ENCODE measurements at places on chromosomes 11 and 22.

DNA sequence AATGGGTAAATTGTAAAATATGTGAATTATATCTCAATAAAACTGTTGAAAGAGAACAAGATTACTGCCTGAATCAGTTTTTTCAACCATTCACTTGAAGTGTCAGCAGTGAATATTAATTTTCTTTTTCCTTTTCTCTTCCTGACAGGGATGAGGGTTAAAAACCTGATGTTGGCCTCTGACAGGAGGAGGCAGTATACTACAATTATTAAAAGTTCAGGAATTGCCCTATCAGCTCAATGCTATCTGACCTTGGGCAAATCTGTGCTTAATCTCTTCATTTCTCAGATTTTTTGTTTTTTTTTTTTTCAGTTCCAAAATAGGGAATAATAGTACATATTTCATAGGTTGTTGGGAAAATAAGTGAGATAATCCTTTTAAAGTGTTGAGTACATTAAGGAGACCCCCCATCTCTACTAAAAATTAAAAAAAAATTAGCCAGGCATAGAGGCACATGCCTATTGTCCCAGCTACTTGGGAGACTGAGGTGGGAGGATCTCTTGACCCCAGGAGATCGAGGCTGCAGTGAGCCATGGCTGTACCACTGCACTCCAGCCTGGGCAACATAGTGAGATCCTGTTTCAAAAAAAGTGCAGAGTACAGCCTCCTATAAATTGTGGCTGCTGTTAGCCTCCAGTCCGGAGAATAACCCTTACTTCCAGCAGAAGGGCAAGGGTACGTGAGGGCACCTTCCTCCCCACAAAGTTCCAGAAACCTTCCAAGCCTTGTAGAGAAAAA lies 48.8 kb downstream of the TRIM44 start:
- DNase-seq, result no peak

- no peak for DNase-seq
These were observed 14.1 kb downstream of the SHISA8 start for GRCh38 chr22:41900652-41901312.

DNA sequence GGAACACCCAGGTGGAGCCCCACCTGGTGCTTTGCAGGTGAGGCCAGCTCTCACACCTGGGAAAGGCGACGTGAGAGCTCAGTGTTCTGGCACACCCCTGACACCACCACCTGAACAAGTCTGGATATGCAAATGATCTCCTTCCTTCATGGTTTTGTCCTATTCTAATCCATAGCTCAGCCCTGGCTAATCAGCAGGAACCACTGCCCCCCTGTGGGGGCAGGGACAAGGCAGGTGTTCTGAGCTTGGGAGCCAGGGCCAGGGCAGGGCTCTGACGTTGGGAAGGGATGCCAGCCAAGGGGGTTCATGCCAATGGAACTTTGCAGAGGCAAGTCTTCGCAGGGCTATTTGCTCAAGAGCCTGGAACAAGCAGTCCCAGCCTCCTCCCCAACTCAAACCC lies 144.2 kb downstream of the TRIM29 start:
- no peak for DNase-seq

- no peak for DNase-seq
These were observed 4.6 kb downstream of the SAA2 start for GRCh38 chr11:18243783-18244362.

DNA sequence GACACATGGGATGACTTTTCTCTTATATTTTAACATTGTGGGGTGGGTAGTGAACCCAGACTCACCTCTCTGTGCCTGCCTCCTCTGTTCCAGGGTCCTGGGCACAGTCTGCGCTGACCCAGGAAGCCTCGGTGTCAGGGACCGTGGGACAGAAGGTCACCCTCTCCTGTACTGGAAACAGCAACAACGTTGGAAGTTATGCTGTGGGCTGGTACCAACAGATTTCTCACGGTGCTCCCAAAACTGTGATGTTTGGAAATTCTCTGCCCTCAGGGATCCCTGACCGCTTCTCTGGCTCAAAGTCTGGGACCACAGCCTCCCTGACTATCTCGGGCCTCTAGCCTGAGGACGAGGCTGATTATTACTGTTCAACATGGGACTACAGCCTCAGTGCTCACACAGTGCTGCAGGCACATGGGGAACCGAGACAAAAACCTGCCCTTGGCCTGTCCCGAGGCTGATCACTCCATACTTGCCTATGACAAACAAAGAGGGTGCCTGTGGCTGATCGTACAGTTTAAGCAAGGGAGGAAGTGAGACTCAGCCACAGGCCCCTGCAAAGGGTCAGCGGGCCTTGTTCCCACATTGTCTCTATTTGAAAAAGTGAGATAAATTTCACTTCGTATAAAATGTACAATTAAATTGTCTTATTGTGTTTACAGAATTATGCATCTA lies 43.7 kb upstream of the TOP3B start:
- DNase-seq, result no peak

DNA sequence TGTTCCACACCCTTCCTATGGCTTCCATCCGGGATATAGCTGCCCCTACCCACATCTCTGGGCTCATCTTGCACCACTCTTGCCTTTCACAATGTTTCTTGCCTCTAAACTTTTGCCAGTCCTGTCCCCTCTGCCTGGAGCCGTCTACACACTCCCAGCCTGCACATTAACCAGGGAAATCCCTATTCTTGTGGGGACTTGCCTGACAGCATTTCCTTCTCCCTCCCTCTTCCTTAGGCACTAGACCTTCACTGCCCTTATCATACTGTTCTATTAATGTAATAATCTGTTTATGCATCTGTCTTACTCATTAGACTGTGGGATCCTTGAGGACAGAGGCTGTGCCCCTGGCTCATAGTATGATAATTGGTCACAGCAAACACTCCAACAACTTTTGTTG lies 5.8 kb upstream of the TTC12 start:
- DNase-seq, result no peak

- DNase-seq, result no peak
These were observed 6.0 kb upstream of the ARHGAP42 start for GRCh38 chr11:100681064-100681502.

DNA sequence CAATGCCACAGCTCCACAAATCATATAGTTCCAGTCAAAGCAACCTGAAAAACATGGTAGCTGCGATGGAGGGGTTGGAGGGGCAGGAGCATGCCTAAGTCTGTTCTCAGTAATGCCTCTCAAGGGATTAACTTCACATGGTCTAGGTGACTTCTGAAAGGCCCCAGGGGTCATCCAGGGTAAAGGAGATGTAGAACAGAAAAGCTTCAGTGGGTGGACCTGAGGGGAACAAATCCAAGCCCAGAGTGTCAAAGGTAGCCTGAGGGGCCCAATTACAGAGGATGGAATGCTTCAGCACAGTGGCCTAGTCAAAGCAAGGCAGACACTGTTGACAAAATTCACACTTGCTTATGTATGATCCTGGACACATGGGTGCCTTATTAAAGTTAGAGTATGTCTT lies 23.3 kb downstream of the OR4D9 start:
- DNase-seq, result no peak

DNA sequence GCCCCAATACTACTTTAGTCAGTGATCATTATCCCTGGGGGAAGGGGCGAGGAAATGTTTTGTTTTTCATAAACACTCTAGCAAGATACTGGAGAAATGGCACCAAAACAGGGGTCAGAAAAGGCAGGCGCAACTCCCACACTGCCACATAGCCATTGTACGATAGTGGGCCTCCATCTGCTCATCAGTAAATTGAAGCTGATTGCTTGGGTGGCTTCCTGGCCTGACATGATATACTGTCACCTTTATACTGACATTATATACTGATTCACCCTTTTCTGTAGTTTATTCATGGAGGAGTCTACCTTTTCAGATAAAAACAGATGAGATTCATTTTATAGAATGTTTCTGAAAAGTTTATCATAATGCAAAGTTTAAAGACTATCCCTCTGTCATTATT lies 51.6 kb upstream of the CCDC34 start:
- DNase-seq, result no peak

DNA sequence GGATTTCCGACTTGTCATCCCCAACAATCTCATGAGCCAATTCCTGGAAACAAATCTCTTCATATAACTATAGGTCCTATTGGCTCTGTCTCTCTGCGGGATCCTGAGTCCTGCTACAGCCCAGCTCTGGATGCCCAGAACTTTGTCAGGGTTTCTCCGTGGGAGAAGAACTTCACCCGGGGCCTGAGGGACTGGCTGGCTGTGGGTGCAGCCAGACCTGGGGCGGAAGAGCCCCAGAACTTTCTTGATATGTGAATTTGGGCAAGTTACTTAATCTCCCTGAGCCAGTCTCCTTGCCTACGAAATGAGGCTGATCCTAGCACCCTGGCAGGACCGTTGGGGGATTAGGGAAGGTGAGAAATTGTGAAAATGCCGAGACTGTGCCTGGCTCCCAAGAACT lies 6.6 kb upstream of the TRIM29 start:
- DNase-seq, result no peak

DNA sequence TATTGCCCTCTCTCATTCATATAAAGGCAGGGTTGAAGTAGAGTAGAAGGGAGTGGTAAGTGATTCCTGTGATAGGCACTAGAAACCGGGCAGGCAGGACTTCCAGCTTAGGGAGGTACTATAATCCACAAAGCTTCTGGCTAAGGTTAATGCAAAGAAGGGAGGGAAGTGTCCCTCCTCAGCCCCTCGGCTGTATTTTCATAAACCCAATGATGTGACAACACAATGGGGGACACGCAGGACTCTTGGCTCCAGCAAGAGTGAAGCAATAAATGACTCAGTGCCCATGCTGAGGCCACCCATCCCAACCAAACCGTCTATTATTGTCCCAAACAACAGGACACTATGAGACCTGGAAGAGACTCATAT lies 90.7 kb downstream of the ETS1 start:
- DNase-seq, result no peak

DNA sequence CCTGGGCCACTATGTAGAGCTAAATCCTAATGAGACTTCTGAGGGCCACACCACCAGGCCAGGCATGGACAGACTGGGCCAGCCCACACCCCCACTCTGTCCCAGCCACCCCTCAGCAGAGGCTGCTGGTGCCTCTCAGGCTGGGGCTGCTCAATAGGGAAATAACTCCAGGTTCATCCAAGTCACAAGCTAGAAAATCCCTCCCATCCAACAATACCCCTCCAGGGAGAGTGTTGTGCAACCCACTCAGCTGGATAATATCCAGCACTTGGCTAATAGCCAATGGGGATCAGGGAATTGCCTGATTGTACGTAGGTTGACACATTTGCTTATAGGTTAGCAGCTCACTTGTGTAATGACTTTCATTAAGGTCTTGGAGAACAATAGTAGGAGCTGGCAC lies 64.1 kb upstream of the WNT11 start:
- DNase-seq, result no peak

DNA sequence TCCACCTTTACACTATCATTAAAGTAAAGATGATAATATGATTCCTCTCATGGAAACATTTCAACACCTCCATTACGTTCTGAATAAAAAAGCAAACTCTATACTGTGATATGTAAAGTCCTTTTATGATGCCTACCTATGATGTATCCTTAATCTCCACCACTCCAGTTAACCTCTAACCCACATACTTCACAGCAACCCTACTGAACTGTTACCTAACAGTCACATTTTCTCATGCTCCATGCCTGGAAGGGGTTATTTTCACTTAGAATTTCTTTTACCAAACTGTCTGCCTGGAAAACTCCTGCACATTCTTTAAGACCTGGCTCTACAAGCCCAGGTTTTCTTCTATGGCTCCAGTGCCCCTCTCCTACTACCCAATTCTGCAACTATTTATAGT lies 129.1 kb downstream of the FCHSD2 start:
- DNase-seq, result no peak

DNA sequence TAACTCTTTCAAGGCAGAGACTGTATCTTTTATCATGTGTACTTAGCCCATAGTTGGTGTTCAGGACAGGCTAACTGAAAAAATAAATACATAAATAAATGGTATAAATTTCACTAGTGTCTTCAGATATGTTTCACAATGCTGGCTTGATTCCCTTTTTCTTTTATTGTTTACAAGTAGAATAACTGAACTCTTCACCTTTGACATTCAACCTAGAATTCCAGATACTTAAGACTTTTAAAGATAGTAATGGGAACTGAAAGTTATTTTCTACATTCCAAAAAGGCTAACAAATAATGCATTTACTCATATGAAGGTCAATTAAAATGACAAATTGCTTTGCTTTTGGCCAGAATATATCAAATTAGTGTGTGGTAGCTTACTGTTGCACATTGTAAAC lies 411.3 kb upstream of the TENM4 start:
- DNase-seq, result no peak

- no peak for DNase-seq
These were observed 1061.7 kb upstream of the TENM4 start for GRCh38 chr11:80502511-80502910.

DNA sequence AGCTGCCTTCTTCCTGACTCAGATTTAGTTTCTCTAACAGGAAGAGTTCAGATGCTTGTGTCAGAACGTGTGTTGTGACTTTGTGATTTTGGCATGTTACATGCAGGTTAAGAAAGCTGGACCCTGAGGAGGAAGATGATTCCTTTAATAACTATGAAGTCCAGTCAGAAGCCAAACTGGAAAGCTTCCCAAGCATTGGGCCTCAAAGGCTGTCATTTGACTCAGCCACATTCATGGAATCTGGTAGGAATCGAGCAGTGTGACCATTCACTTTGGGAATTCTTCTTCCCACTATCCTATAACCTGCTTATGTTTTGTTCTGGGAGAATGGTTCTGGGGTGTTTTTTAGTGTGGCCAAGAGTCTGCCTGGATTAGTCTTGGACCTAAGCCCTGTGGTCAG lies 48.0 kb downstream of the CABIN1 start:
- no peak for DNase-seq

DNA sequence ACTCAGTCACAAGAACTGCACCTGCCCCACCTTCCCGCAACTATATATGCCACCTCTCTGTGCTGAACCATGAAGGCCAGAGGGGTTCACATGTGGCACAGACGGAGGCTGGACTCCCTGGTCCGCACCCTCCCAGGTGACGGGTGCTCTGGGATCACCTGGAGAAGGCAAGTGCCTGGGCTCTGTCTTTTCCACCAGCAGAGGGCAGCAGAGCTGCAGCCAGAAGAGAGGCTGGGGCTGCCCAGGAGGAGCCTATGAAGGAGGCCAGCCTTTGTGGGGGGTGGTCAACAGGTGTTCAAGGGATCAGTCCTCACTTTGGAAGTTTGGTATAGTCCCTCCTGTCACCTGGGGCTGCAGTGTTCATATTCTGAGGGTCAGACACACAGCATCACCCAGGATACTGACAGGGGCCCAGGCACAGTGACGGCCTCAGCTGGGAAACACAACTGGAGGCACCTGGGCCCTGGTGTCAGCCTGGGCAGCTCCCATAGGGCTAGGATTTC lies 39.2 kb upstream of the IGLL5 start:
- DNase-seq, result peak; percentile 17

- no peak for DNase-seq
These were observed 1076.7 kb downstream of the BRD1 start for GRCh38 chr22:48750826-48751440.

- no peak for DNase-seq
These were observed 2.0 kb upstream of the UEVLD start for GRCh38 chr11:18590571-18590970.

GRCh38 chr11:20122131-20122530 lies 38.1 kb downstream of the DBX1 start:
- no peak for DNase-seq

GRCh38 chr11:122040464-122040863 lies 75.6 kb downstream of the BLID start:
- no peak for DNase-seq

All from stimulated activated CD4-positive, alpha-beta T cell treated with anti-CD3 and anti-CD28 coated beads, Interleukin-1b, Interleukin-23, amount 100 ng/mL, for 1 hour (primary cell).